Dermis lymphatic vessel endothelial cell (primary cell): ENCODE measurements at places on chromosomes 1 and 21. TPM values are rescaled to one million over a fixed set of nuclear protein-coding genes. Genes with fewer than 3 reads are reported as not detected.

The MOV10 gene
- total RNA-seq, result 33.2 and 34.9 TPM in 2 replicates

The ZBTB8A gene
- 9.0 and 11.5 TPM in 2 replicates for total RNA-seq

The DNALI1 gene
- total RNA-seq, result 0.26 and 0.65 TPM in 2 replicates

The ZNF593OS gene
- total RNA-seq, result 0.11 TPM in 1 of 2 replicates, not detected in the other

The SPTA1 gene
- 1.7 TPM in 2 replicates for total RNA-seq

The TDRD5 gene
- total RNA-seq, result 0.09 and 0.11 TPM in 2 replicates

The CACNA1E gene
- 0.17 TPM in 1 of 2 replicates, not detected in the other for total RNA-seq

The OR2T2 gene
- total RNA-seq, result not detected in 2 replicates

The PCNT gene
- total RNA-seq, result 13.9 and 15.7 TPM in 2 replicates

The TNNI3K gene
- total RNA-seq, result 0.09 and 0.33 TPM in 2 replicates

The FMN2 gene
- total RNA-seq, result 0.26 and 0.98 TPM in 2 replicates

The F11R gene
- total RNA-seq, result 111 and 184 TPM in 2 replicates

The C1QC gene
- total RNA-seq, result not detected in 2 replicates

The NEXN gene
- total RNA-seq, result 1.4 and 2.9 TPM in 2 replicates

The PRDM2 gene
- total RNA-seq, result 8.8 and 9.2 TPM in 2 replicates

The CFAP126 gene
- total RNA-seq, result not detected in 2 replicates

The B3GALNT2 gene
- total RNA-seq, result 26.8 and 48.6 TPM in 2 replicates
